ENCODE measurements at places on chromosomes 2 and 18. TPM values are rescaled to one million over a fixed set of nuclear protein-coding genes. Genes with fewer than 3 reads are reported as not detected.

Gene DCC
- not detected for total RNA-seq

Gene SOWAHC
- 2.0 TPM for total RNA-seq

Gene KIAA2012
- total RNA-seq = not detected

Gene ALPP
- total RNA-seq = not detected

Gene DNAH6
- total RNA-seq = 0.31 TPM

Gene MEP1B
- not detected for total RNA-seq

Gene MALL
- 0.26 TPM for total RNA-seq

Gene HOXD8
- not detected for total RNA-seq

Gene RAB17
- 1.1 TPM for total RNA-seq

Gene LRRC30
- total RNA-seq = not detected

Gene TMEM182
- total RNA-seq = 3.7 TPM

Gene NLRC4
- 0.40 TPM for total RNA-seq

Gene PGAP1
- total RNA-seq = 4.7 TPM

Gene ACMSD
- total RNA-seq = not detected

DNA sequence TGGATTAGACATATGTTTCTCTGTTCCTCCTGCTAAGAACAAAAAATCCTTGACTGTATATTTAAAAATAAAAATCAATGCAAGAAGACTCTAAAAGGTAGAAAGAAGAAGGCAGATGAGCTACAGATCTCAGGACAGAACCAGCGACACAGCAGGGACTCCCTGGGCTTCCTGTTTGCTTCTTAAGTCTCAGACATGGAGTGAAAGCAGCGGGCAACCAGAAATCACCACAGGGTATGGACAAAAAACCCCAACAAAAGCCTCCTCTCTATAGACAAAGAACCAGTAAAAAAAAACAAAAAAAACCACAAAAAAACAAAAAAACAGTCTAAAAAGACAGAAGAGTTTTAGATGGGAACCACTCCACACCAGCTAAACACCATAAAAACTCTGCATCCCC is 971.0 kb upstream of the GYPC start:
- DNase-seq = no peak

DNA sequence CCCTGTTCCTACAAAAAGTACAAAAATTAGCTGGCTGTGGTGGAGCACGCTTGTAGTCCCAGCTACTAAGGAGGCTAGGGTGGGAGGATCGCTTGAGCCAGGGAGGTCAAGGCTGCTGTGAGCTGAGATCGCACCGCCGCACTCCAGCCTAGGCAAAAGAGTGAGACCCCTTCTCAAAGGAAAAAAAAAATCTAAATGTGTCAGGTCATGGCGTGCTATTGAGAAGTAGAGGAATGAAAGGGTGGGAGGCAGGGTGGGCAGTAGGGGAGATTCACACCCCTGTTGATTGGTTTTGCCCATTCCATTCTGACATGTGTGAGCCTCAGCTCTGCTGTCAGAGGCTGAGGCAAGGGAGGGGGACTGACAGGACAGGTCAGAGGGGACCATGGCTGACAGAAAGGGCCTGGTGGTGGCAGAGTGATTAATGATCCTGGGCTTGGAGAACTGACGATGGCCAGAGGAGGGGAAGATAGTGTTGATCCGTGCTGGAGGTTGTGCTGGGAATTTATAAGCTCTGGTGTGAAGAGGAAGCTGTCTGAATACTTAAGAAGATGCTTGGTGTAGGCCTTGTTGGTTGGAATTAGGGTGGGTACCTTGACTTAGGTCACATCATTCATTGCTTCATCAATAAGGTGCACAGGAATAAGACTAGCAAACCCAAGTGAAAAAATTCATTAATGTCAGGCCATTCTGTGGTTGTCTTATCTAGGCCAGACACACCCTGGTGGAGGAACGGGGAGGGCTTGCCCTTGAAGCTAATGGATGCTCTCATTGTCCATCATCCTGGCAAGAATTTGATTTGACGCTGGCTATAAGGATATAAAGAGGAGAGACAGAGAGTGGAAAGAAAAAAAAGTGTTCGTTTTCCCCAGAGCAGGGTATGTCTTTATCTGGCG is 19.1 kb upstream of the SMARCAL1 start:
- DNase-seq = no peak

DNA sequence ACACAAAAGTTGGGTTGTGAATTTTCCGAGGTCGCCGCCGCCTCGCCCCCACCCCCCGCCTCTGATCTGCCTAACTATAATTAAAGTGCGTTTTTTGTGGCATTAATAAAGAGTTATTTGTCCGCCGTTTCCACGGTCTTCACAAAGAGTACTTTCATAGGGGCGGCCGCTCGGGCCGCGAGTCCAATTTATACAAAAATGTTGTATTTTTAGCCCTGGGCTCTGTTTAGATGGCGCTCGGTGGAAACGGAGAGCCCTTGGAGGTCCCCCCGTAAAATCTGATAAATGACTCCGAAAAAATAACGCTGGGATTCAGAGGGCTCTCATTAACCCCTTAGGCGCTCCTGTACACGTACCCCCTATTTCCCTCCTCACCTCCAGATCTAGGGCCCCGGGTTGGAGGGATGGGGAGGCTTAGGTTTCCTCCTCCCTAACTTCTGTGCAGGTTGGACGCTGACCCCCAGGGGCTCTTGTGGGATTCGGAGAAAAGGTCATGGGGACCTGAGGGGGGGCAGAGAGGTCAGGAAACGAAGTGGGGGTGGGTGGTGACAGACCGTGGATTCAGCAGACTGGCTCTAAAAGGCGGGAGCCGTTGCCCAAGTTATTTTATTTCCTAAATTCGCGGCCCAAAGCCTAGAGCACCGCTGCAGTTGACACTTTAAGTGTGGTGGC is 1.9 kb downstream of the CYP26B1 start:
- DNase-seq = no peak

DNA sequence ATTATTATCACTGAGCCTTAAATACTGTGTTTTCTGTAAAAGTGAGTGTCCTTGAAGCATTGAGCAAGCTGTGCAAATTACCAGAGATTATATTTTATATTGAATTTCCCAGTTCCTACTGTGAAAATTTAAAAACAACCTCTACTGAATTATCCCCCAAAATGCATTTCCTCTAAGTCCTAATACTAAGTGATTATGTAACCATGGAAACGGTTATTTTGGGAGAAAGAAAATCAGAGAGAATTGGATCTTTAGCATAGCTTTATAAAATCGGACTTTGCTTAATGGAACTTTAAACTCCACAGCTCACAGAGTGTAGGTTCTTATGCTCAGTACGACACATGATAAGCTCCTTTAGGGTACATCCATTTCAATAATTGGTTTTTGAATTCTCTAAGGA is 19.3 kb upstream of the CHMP1B start:
- no peak for DNase-seq

DNA sequence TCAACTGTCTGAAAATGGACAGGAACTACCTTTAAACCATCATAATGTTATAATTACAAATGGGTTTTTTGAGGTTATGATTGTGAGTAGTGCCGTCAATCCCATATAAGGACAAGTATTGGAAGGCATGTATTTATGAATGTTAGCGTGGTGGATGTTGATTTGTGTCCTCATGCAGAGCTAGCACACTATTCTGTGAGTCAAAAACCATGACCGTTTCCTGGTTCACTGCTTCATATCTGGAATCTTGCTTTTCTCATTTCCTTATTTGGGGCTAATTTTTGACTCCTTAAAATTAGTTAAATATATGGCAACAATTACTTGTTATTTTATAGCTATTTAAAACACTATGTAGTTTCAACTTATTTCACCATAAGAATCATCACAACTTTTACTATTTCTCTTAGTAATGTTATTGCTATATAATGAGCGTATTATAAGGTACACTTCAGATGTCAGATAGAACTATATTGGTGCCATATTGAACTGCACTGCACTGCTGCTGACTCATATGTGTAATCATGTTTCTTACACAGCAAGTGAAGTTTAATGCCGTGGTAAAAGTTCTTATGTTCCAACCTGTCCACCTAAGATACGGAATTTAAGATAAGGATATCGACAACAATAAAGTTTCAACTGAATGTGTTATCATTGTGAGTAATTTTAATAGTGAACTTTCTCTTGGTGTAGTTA is 192.8 kb downstream of the PTGR3 start:
- DNase-seq = peak; percentile 28

GRCh38 chr2:32862269-32863055 is 84.3 kb upstream of the LTBP1 start:
- no peak for DNase-seq

DNA sequence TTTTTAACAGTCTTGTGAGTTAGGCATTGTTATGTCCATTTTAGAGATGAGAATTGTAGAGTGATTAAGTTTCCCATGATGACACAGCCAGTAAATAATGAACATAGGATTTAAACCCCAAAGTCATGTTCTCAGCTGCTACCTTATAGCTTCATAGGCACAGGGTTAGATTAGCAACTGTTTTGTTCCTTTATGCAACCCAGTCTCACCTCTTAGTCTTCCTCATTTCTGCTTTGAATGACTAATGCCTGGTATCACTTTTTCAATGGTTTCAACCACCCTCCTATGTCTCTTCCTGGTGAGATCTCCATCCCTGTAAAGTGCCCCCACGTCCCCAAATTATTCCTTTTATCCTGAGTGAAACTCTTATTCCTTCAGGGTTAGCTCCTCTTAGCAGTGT is 44.3 kb downstream of the MFSD6 start:
- no peak for DNase-seq

GRCh38 chr2:202780514-202781021 is 91.0 kb downstream of the ICA1L start:
- peak; percentile 39 for DNase-seq

DNA sequence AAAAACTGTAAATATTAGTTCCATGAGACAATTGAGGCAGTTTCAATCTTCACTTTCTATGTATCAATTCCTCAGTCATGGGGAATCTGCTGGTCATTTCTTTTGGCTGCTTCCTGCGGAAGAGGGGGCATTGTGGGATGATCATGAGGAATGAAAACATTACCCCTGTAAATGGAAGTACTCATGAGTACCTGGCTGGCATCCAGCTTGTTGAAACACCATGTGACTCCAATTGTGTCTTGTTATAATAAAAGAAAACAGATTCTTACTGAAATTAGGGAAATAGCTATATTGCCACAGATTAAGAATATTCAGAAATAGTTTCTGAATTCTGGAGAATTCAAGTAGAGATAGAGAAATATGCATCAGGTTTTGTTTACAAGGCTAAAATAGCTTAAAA is 41.6 kb upstream of the GPR39 start:
- no peak for DNase-seq

DNA sequence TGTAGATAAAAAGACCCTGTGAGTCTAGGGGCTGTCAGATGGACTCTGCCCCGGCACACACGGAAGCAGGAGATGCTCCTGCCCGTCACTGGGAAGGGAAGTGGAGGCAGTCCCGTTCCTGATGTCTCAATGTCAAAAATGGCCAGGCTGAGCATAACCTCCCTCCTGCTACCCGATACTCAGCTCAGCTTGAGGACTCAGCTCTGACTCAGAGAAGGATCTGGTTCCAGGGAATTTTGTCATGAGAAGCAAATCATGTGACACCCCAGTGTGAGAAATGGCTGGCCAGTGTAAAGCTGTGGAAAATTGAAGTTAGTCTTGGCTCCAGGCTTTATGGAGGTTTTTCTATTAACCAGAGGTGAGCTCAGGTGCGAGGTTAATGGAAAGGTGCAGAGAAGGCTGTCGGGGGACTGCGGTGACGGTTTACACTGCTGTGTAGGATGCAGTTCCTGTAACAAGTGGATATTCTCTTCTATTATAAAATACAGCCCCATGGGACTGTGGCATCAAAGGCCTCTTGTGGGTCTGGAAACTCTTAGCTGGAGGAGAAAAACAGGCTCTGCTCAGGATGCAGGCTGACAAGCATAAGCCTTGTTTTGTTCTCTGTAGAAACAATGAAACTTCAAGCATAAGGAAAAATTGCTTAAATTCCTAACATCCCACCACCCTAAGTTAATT is 24.7 kb upstream of the AGAP1 start:
- DNase-seq = no peak

- DNase-seq = no peak
Observed at GRCh38 chr2:177395351-177396065, 2.9 kb downstream of the AGPS start.

GRCh38 chr2:63792530-63792929 is 49.2 kb upstream of the UGP2 start:
- DNase-seq = no peak

GRCh38 chr2:143264851-143265250 is 135.6 kb downstream of the ARHGAP15 start:
- DNase-seq = no peak

- DNase-seq = no peak
Observed at GRCh38 chr2:197943731-197944130, 139.3 kb downstream of the PLCL1 start.

- DNase-seq = no peak
Observed at GRCh38 chr2:134671513-134671912, 47.3 kb downstream of the TMEM163 start.

- no peak for DNase-seq
Observed at GRCh38 chr18:35682281-35682867, 100.8 kb downstream of the GALNT1 start.

DNA sequence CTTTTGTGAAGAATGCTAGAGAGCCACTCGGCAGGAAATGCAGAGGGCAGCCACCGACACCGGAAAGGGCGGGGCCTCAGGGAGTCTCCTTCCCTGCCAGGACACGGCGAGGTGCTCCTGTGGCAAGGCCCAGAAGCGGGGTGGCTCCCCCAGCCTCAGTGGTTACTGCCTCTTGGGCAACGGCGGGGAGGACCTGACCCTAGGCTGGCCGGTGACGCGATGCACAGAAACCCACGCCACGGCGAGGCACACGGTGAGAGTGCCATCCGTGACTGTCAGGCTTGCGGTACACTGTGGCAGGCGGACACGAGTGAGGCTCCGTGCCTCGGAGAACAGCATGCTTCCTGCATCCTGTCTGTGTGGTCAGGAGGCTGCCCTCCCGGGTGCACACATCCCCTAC is 47.8 kb downstream of the ZAP70 start:
- no peak for DNase-seq

GRCh38 chr18:2050702-2051201 is 520.6 kb downstream of the METTL4 start:
- no peak for DNase-seq

DNA sequence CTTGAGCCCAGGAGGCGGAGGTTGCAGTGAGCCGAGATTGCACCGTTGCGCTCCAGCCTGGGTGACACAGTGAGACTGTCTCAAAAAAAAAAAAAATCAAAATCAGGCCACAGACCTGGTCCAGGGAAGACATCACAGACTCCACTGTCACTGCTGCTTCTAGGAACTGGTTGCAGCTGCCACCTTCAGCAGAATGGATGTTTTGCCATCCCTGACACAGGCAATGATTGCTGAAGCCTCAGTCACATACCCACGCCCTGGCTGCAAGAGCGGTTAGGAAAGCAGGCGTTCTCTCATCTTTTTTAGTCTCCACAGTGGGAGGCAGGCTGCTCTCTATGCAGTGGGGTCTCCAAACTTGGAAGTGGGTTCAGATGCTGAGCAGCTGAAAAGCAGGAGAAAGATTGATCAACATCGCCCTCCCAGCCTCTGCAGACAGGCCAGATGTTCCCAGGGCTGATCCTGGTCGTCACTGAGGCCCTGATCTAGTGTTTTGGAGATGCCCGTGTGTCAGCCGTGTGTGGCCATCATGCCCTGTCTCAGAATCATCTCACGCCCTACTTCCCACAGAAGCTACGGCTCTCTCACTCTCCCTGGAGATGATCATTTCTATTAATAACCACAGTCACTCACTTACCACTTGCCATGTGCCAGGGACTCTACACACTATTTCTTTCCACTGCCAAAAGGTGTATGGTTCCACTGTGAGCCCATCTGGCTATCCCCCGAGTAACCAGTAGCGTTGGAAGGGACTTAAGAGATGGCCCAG is 91.8 kb downstream of the PLB1 start:
- DNase-seq = no peak

- no peak for DNase-seq
Observed at GRCh38 chr2:63538390-63538789, 49.9 kb downstream of the WDPCP start.

Data from GM12878 (cell line).